Activated CD8-positive, alpha-beta memory T cell treated with anti-CD3 and anti-CD28 coated beads for 4 hours (primary cell): ENCODE measurements at places on chromosomes 7 and 10.

DNA sequence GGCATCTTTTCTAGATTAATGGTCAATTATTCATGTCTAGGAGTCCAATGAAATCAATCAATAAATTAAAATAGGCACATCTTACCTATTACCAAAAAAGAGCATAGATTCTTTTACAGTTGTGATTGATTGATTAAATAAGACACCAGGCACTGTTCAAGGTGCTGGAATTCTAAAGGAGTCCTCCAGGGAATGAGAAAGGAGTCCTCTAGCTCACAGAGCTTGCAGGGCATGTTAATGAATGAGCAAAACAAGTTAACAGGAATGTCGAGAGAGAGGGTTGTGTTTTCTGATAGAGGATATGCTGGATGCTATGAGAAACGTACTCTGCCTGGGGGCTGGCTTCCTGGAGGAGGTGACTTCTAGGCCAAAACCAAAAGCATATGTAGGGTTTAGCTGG, 191.4 kb downstream of the BMPER start:
- DNase-seq = no peak

- no peak for DNase-seq
Measured at GRCh38 chr7:95871075-95871848, 98.9 kb downstream of the DYNC1I1 start.

DNA sequence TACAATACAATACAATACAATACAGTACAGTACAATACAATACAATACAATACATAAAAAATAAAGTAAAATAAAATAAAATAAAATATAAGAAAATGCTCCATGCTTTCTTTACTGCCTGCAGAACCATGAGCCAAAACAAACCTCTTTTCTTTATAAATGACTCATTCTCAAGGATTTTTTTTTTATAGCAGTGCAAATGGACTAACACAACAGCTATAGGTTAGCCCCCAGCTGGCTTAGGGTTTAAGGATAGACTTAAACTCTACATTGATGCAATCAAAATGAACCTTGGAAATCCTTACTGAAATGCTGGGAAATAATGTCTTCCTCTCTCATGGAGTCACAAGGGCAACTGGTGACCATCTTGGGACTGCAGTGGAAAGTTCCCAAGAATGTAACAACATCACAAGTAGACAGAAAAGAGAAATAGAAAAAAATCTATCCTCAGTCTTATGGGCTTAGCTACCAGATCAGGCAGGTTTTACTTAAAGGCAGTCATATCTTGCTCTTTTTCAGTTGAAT, 348.9 kb downstream of the ARL4A start:
- no peak for DNase-seq

- no peak for DNase-seq
Measured at GRCh38 chr7:64515330-64515729, 47.5 kb downstream of the ZNF680 start.

DNA sequence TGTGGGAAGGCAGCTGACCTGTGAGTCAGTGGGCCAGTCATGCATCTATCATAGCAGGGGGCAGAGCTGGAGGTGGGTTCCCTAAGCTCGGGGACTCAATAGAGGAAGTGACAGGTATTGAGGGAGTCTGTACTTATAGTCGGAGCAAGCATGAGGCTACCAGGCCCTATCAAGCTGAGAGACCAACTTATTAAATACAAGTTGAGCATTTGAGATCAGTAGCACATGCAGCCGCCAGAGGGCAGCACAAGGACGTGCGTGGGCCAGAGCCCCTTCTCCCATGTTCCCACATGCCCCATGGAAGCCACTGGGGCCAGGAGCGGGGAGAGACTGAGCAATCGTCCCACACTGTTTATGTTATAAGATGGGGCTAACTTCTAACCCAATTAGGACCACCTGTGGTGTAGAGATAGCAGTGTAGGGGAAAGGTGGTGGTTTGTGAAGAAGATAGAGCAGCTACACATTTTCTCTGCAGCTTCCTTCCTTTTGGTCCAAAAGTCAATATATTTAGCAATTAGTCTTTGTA, 13.0 kb upstream of the STK31 start:
- DNase-seq = peak; percentile 20

GRCh38 chr10:127826154-127826725, 66.5 kb downstream of the CLRN3 start:
- DNase-seq = no peak

DNA sequence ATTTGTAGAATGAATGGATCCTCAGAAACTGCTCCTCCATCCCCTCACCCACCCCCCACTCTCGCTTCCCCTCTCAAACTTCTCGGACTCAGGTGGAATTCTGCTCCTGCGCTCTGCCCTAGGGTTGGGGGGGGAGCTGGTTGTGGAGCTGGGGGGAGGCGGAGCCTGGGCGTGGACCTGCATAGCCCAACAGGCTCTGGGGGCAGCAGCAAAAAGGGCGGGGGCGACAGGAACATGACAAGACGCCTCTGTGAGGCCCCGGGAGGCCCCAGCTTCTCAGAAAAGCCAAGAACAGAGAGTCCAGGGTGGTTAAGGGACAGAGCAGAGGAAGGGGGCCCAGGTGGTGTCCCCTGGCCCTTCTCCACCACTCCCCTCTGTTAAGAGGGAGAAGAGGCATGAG, 3.5 kb downstream of the TSC22D4 start:
- no peak for DNase-seq

GRCh38 chr10:79139124-79139835, 70.5 kb downstream of the ZMIZ1 start:
- no peak for DNase-seq

DNA sequence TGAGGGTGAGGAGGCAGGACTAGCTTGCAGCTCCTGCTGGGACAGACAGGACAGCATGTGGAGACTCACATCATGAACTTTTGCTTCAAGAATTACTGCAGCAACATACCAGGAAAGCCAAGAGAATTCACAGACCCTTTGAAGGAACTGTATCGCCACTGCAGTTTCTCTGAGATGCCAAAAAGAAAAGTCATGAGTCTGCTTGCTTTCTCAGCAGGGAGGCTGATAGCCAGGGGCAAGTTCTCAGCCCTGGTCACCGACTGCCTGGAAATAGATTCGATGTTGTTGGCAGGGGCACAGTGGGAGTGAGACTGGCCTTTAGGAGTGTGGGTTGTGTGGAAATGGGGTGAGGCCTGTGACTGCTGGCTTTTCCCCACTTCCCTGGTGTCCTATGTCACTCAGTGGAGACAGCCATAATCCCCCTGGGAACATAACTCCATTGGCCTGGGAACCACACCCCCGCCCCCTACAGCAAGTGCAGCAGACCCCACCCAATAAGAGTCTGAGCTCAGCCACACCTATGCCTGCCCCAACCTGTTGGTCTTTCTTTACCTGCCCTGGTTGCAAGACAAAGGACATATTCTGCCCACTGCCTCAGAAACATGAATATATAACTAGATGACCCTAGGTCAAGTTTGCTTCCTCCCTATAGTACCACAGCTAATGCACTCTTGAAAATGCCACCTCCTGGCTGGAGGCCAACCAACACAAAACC, 1.6 kb upstream of the SAMD9 start:
- DNase-seq = no peak

DNA sequence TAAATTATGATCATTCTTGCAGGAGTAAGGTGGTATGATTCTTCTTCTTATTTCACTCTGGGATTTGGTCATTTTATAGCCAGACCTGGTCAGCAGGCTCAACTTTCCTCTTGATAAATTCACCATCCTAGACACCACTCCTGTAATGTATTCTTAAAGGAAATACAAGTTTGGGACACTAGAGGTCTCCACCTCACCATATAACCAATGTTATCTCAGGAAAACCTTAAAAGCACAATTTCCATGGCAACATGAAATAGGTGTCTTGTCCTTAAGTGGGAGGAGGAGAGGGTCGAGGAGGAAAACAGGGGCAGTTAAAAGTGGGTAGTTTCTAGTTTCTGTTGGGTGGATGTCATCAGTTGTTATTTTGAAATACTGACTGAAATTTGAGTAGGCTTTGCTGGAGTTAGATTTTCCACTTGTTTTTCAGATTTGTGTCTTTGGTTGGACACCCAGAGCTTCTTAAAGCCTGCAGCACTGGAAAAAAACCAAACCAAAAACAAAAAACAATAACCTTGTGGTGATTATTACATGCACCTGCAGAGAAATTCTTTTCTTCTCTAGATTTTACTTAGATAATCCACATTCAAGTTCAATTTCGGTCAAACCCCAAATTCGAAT, 163.1 kb downstream of the PRKCQ start:
- no peak for DNase-seq

DNA sequence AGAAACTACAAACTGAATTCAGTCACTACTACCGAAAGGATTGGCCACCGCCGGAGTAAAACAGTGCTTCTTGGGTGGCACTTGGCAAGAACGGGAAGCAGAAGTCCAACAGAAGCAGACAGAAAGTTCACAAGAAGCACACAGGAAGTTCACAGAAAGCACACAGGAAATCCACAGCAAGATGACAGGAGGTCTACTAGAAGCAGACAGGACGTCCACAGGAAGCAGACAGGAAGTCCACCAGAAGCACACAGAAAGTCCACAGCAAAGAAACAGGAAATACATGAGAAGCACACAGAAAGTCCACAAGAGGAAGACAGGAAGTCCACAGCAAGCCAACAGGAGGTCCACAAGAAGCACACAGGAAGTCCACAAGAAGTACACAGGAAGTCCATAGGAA, 399.2 kb upstream of the AUTS2 start:
- DNase-seq = no peak

DNA sequence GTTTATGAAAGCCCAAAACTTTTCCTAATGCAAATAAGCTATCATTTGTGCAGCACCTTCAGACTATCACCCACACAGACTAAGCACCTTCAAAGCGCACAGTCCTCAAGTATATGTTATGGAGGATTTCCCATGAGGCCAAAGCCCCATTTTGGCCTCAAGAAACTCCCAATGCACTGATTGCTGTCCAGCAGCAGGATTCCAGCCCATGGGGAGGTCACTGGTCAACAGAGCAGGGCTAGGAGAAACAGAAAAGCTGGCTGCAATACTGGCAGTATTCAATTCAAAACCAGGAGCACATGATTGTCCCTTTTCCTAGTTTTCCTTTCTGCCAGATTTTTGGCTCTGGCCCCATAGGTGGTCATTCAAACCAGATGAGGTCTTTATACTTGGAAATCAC, 24.5 kb upstream of the KIAA1217 start:
- no peak for DNase-seq

DNA sequence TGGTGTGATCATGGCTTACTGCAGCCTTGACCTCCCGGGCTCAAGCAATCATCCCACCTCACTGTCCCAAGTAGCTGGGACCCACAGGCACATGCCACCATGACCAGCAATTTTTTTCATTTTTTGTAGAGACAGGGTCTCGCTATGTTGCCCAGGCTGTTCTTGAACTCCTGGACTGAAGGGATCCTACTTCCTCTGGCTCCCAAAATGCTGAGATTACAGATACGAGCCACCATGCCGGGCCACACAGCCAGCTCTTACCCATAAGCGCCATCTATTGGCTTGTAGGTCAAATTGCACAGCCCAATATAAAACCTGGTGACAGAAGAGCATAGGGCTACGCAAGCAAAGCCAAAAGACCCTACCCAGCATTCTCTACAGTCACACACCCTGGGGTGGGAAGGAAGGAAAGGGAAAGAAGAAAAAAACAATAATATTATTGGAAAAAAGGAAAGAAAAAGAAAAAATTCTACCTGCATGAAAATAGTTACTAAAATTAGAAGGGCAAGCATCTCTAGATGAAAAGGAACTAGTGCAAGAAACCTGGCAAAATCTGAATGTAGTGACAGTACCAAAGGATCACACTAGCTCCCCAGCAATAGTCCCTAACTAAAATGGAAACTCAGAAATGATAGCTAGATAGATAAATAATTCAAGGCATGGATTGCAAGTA, 29.4 kb upstream of the AMPH start:
- peak; percentile 3 for DNase-seq

DNA sequence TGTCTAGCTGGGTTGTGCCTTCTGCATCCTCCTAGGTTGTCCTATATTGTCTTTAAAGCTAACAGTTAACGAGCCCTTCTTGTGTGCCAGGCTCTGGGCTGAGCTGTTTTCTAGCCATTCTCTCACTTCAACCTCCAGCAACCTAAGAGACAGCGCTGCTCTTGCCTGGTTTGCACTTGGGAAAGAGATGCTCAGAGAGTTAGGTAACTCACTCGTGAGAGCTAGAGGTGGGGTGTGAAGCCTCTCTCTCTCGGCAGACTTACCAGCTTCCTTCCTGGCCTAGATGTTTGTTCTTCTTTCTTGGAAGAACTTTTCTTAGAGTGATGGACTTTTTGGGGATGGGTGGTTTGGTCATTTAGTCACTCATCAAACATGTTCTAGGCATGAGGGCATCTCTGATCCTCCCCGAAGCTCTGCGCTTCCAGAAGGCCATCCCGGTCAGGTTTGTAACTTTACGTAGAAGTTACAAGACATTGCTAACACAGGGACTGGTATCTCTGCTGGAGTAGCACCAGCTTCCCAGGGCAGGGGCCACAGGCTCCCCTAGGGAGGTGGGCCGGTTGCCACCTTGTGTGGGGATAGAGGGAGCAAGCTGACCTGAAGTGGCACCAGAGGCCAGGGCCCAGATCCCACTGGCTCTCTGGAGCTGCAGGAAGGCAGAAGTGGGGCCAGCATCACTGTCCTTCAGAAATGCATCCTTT, 14.3 kb downstream of the TSPAN15 start:
- DNase-seq = no peak

DNA sequence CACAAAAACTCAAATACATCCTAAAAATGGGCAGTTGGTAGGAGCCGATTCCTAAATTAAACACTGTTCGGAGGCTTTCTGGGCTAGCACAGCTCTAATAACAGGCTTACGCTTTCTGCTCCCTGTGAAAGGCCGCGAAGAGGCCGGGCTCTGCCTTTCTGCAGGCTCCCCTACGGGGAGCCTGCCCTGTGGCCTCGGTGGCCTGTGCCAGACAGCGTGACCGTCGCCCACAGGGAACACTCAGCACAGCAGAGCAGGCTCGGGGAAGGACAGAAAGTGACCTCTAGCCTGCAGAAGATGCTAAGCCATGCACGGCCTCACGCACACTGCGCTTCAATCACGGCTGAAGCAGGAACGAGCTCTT, 64.2 kb downstream of the DIP2C start:
- no peak for DNase-seq

GRCh38 chr7:107414198-107414597, 55.7 kb upstream of the GPR22 start:
- DNase-seq = no peak

GRCh38 chr10:19847321-19847720, 31.1 kb downstream of the PLXDC2 start:
- no peak for DNase-seq

- DNase-seq = no peak
Measured at GRCh38 chr7:139958599-139959284, 104.0 kb downstream of the PARP12 start.

DNA sequence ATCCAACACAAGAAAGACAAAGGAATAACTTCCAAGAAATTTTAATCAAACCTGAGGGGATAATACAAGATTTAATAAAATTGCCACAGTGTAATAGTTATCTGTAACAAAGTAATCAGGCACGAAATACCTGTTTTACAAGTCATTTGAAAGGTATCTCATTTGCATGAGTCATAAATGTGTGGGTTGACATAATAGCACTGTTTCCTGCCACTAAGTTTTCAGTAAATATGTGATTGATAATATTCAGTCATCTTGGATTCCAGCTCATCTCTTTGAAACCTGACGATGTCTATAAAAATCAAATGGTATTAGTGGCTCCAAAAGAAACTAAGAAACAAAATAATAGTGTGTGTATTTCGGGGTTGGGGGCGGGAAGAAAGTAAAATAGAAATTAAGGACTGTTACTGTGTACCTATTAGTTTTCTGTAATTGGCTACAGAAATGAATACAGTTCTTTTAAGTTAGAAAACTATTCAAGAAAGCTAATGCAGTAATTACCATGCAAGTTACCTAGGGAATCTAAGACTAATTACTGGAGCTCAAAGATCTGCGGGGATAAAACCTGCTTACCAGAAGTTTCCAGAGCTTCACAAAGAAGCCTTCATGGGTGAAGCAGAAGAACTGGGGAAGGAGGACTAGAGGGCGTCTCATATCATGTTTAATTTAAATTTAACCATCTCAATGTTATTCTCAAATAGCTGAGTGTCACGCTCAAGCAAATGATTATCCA, 100.7 kb downstream of the ST8SIA6 start:
- DNase-seq = no peak
